ENCODE measurements at places on chromosomes 3 and 15.

DNA sequence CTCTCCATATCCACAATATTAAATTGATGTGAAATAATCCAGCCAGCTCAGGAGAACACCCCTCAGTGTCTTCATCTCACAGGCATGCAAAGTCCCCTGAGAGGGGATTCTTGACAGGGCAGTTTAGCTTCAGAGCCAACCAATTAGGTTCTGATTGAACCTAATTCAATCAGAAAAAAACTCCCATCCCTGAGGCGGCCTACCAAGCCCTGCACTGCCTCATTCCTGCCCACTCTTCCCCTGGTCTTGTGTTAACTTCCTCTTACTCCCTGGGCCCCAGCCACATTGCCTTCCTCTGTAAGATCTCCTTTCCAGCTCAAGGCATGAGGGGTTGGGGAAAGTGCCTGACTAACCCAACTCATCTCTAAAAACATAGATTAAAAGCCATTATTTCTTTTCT, 46.1 kb downstream of the FRMD4B start:
- H3K27ac ChIP-seq: no peak overlapping the region
- no peaks in the 10 kb centered on the region for H3K4me1 ChIP-seq
- H3K36me3 ChIP-seq: no peaks in the 10 kb centered on the region
- peaks cover 13% of the 10 kb centered on the region for H3K27me3 ChIP-seq
- H3K4me3 ChIP-seq: no peak overlapping the region

- H3K27me3 ChIP-seq: no peaks in the 10 kb centered on the region
- no peak for DNase-seq
- peaks cover 2% of the 10 kb centered on the region for H3K36me3 ChIP-seq
These were observed 33.2 kb downstream of the ADAMTS17 start for GRCh38 chr15:100308608-100309007.

GRCh38 chr3:161914703-161915417, 418.3 kb downstream of the OTOL1 start:
- no peak for DNase-seq
- no peak overlapping the region for H3K27ac ChIP-seq
- no peaks in the 10 kb centered on the region for H3K36me3 ChIP-seq
- no peak overlapping the region for H3K4me3 ChIP-seq
- no peaks in the 10 kb centered on the region for H3K4me1 ChIP-seq
- H3K27me3 ChIP-seq: no peaks in the 10 kb centered on the region

DNA sequence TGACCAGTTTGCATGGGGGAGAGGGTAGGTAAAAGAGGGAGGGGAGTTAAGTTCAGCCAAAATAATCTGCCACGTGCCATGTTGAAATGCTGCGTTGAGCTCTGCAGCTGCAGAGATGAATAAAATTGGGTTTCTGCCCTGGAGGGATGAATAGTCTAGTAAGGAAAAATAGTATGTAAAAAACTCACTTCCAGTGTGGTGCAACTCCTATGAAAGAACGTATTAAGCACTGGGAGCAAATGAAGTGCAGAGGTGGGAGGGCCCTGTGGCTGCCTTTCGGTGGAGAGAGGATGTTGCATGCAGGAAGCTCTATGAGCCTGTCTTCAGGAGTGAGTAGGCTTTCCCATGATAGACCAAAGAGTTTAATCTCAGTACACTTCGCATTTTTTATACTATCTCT, 8.6 kb downstream of the CEP63 start:
- peaks cover 13% of the 10 kb centered on the region for H3K36me3 ChIP-seq
- no peak overlapping the region for H3K4me3 ChIP-seq
- no peak overlapping the region for H3K27ac ChIP-seq
- H3K4me1 ChIP-seq: peaks cover 61% of the 10 kb centered on the region
- DNase-seq: no peak
- H3K27me3 ChIP-seq: no peaks in the 10 kb centered on the region

GRCh38 chr15:57015897-57016296, 97.5 kb downstream of the TCF12 start:
- no peak overlapping the region for H3K27ac ChIP-seq
- peaks cover 44% of the 10 kb centered on the region for H3K4me1 ChIP-seq
- H3K27me3 ChIP-seq: no peaks in the 10 kb centered on the region
- no peak overlapping the region for H3K4me3 ChIP-seq
- no peaks in the 10 kb centered on the region for H3K36me3 ChIP-seq

Data from central memory CD8-positive, alpha-beta T cell (primary cell).